ENCODE measurements at places on chromosomes 7 and 10. TPM values are rescaled to one million over a fixed set of nuclear protein-coding genes. Genes with fewer than 3 reads are reported as not detected.

TMEM196 gene
- 0.06 TPM for total RNA-seq

VAX1 gene
- total RNA-seq = not detected

HPS1 gene
- 89.5 TPM for total RNA-seq

PLOD3 gene
- total RNA-seq = 38.9 TPM

Measured in lung (tissue), 17 donors.